ENCODE measurements at places on chromosomes 11 and 22.

DNA sequence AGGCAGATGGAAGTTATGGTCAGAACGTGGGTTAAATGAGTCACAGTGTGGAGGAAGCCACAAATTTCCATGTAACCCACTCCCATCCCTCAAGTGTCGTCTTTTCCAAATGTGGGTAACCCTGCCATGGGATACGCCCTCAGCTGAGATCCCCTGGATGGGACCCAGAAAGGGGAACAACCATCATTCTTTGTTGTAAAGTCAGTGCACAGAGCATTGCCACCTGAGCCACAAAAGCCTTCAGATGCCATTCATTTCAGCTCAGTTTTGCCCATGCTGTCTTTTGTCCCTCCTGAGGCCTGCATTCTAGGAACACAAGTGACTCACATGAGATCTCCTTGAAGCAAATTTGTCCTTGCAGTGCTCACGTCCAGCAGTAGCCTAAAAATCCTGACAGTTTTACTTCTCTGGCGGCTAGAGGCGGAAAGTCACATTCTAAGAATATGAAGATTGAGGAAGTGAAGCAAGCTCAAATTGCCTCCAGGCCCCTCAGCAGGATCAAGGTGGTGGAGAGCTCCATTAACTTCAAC lies 30.6 kb downstream of the MMP13 start:
- DNase-seq: no peak

GRCh38 chr22:27133019-27133431 lies 475.6 kb downstream of the MIAT start:
- DNase-seq: no peak

DNA sequence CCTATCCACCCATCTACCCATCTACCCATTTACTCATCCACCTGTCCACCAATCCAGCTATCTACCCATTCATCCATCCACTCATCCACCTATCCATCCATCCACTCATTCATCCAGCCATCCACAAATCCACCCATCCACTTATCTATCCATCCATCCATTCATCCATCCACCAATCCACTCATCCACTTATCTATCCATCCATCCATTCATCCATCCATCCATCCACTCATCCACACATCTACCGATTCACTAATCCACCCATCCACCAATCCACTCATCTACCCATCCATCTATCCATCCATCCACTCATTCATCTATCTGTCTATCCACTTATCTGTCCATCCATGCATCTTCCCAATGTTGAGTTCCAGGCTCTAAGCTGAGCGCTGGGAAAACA lies 1.7 kb upstream of the SPI1 start:
- no peak for DNase-seq

DNA sequence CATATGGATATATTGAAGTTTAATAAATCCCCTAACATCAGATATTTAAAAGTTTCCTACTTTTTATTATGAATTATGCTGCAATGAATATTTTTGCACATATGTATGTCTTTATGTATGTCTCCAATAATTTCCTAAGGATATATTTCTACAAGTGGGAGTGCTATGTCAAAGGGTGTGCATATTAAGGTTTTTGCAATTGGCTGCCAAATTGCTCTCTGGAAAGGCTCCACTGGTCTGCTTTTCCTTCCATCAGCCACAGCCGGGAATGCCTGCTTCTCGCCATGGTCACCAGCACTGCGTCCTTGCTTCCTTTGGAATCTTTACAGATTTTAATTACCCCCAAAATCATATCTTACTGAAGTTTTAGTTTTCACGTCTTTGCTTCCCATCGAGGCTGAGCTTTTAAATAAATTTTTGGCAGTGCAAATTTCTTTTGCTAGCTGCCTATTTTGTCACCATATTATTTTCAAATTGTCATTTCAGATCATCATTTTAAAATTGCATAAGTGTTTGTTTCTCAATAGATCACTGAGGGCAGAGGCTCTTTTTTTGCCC lies 221.7 kb downstream of the SNX19 start:
- DNase-seq: no peak

DNA sequence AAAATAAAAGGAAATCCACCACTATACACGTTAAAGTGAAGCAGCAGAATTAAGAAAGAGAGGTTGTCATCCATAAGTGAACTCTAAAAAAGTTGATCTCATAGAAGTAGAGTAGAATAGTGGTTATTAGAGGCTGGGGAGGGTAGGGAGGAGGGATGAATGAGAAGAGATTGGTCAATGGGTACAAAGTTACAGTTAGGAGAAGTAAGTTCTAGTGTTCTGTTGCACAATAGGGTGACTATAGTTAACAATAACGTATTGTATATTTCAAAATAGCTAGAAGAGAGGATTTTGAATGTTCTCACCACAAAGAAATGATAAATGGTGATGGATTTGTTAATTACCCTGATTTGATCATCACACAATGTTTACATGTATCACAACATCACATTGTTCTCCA lies 72.0 kb downstream of the CD82 start:
- DNase-seq: no peak

GRCh38 chr22:48960576-48960975 lies 867.1 kb downstream of the BRD1 start:
- DNase-seq: no peak

GRCh38 chr11:72548463-72548862 lies 114.1 kb upstream of the CLPB start:
- no peak for DNase-seq

DNA sequence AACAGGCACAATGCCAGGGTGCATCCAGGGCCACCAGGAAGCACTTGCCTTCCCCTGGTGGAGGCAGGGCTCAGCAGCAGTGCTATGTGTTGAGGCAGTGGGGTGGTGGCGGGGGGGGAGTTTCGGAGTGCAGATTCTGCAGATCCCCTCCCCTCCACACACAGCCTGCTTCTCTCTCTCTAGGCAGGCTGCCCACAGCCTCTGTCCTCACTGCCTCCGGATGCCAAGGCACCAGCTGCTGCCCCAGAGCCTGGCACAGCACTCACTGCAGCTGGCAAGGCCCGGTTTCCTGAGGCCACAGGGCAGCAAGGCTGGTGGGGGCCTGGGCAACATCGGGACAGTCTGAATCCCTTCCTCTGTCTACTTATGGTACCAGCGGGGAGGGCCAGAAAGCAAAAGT lies 35.8 kb downstream of the NRXN2 start:
- DNase-seq: no peak

- DNase-seq: no peak
These were observed 17.2 kb downstream of the SCGB1A1 start for GRCh38 chr11:62435846-62436660.

- DNase-seq: no peak
These were observed 16.4 kb upstream of the SNX32 start for GRCh38 chr11:65817312-65817834.

DNA sequence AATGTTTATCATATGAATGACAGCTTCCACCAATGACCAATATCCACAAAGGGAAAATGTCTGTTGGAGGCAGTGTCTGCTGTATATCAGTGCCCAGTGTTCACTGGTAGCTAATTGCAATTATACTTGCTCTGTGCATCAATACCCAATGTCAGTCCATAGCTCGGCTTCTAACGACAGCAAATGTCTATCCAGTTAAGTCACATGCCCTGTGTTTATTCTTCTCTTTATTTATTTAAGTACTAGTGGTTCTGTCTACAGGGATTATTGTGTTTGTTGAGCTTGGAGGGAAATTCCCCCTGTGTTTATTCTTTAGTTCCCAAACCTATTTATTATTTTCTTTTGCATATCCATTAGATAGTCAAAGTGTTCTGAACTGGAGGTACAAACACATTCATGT lies 18.6 kb downstream of the TSKU start:
- no peak for DNase-seq

GRCh38 chr22:46682011-46682731 lies 55.9 kb downstream of the CERK start:
- no peak for DNase-seq

DNA sequence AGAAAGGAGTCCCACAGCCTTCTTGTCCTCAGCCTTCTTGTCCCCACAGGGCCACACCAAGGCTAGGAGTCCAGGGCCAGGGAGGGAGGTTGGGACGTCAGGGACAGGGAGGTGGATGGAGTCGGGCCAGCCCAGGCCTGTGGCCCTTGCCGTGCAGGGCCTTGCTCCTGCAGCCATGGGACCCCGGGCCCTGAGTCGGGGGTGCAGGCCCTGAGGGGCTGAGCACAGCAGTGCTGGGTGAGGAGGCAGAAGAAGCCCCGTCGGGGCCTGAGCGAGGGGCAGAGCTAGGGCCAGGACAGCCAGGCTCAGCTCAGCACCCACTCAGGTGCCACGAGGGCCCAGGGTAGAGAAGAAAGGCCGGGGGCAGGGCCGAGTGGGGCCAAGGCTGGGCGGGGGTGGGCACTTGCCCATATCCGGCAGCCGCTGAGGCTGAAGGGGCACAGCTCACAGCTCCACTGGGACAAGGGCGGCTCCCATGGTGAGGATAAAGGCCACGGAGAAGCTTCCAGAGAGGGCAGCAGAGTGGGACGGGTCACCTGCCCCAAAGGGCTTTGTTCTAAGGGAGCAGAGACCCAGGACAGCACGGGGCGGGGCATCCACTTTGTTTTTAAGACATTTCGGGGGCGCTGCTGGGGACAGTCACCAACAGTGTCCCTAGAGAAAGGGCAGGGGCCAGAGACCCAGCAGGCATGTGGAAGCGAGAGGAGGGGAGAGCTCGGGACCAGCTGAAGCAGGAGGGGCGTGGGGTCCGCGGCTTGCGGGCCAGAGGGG lies 3.6 kb downstream of the MLC1 start:
- no peak for DNase-seq

DNA sequence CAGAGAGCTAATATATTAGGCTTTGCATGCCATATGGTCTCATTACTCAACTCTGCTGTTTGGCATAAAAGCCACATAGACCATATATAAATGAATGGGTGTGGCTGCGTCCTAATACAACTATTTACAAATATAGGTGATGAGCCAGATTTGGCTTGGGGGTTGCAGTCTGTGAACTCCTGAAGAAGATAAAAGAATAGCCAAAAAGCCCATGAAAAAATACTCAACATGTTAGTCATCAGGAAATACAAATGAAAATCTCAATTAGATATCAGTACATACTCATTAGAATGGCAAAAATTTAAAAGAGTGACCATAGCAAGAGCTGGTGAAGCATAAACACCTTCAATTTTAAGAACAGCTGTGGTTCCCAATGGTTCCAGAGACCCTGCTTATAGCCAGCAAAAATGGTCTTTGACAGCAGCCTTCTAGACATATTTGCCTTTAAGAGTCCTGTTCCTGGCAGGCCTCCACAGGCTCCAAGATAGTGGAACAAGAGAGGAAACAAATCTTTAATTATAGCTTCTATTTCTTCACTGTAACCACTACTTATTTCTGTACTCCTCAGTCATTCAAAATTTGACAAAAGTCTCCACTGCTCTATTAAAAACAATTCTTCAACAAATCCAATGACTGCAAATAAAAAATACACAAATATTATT lies 16.1 kb downstream of the C2CD3 start:
- DNase-seq: no peak

GRCh38 chr22:28462041-28462440 lies 217.6 kb downstream of the TTC28 start:
- DNase-seq: no peak

- no peak for DNase-seq
These were observed 28.6 kb upstream of the LDHA start for GRCh38 chr11:18365741-18366140.

- DNase-seq: peak; percentile 76
These were observed 3.9 kb downstream of the MYEOV start for GRCh38 chr11:69297787-69298266.

- no peak for DNase-seq
These were observed 3.6 kb upstream of the VWCE start for GRCh38 chr11:61298663-61299244.

- peak; percentile 94 for DNase-seq
These were observed at the start of gene DPAGT1 for GRCh38 chr11:119101759-119102423. Gene DPAGT1, minus strand, starts transcription at chr11:119101853. Its CDS starts 198 bp downstream, at chr11:119101655.

DNA sequence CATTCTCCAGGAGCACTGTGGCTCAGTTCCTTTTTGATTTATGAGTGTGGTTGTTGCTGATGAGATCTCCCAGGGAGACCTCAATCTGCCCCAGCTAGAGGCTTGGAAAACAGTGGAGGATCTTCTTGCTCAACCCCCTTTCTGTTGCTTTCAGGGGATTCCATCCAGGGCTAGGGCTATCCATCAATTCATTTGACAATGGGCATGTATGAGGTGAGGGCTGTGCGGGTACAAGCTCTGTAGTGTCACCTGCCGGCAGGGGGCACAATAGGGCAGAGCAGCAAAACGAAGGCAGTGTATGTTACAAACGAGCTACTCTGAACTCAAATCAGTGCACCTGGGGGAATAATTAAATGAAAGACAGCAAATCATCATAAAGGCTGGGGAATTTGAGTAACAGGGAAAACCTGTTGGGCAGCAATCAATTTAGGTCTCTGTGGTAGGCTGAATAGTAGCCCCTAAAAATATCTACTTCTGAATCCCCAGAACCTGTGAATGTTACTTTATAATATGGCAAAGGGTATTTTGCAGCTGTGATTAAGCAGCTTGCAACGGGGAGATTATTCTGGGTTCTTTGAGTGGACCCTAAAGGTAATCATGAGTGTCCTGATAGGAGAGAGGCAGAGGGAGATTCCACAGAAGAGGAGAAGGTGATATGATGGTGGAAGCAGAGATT lies 170.3 kb upstream of the ZBED5 start:
- no peak for DNase-seq

GRCh38 chr11:83723999-83724398 lies 437.8 kb upstream of the CCDC90B start:
- DNase-seq: no peak

DNA sequence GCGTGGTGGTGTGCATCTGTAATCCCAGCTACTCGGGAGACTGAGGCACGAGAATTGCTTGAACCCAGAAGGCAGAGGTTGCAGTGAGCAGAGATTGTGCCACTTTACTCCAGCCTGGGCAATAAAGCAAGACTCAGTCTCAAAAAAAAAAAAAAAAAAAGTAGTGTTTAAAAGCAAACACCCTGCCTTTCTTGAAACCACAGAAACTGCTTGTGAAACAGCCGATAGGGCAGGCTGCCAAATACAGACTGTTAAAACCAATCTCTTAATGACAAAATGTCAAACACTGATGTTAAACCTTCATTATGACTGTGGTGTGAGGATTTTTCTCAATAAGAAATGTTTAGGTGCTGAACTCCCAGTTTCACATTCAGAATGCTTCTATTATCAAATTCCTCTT lies 27.3 kb downstream of the MARK2 start:
- no peak for DNase-seq

GRCh38 chr11:488992-489391 lies 18.1 kb downstream of the RNH1 start:
- DNase-seq: no peak

GRCh38 chr11:110134110-110134509 lies 40.9 kb downstream of the ZC3H12C start:
- no peak for DNase-seq

DNA sequence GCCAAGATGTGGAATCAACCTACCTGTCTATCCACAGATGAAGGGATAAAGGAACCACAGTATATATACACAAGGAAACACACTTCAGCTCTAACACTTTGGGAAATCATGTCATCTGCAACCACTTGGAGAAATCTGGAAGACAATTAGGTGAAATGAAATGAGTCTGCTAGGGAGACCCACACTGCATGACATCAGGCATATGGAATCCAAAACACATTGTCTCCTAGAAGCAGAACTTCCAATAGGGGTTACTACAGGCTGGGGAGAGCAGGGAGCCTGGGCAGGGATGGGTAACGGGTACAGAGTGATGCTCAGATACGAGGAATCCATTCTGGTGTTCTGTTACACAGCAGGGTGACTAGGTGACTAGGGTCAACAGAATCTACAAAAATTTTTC lies 18.3 kb downstream of the RGL4 start:
- no peak for DNase-seq

- DNase-seq: no peak
These were observed 2.1 kb upstream of the MTFP1 start for GRCh38 chr22:30423301-30423958.

GRCh38 chr11:75022759-75023396 lies 34.1 kb downstream of the NEU3 start:
- peak; percentile 50 for DNase-seq
